ENCODE measurements at places on chromosomes 3 and 15.

GRCh38 chr3:178084938-178085816, 451.1 kb upstream of the KCNMB2 start:
- DNase-seq: peak; percentile 64

DNA sequence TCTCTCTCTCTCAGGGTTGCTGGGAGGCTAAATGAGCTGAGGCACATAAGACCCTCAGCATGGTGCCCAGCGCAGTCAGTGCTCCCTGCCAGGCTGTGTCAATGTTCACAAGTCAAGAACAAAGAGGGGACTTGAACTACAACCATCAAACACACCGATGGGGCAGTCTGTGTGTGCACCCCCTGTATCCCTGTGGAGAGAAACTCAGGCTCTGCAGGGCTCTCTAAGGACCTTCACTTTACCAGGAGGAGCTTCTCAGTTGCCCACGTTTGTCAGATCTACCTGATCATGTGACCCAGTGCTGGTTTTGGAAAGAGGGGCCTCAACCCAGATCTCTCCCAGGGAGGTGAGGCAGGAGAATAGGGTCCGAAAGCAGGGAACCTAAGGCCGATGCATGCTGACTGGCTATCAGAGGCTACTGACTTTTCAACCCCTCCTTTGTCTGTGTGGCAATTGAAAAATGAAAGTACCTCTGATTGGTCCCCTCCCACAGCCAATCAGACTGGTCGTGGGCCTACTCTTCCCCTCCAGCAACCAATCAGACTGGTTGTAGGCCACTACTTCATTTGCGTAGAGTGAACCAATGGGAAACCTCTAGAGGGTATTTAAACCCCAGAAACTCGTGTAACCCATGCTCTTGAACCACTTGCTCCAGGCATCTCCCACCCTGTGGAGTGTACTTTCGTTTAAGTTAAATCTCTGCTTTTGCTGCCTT, 34.0 kb downstream of the RHCG start:
- DNase-seq: peak; percentile 24

DNA sequence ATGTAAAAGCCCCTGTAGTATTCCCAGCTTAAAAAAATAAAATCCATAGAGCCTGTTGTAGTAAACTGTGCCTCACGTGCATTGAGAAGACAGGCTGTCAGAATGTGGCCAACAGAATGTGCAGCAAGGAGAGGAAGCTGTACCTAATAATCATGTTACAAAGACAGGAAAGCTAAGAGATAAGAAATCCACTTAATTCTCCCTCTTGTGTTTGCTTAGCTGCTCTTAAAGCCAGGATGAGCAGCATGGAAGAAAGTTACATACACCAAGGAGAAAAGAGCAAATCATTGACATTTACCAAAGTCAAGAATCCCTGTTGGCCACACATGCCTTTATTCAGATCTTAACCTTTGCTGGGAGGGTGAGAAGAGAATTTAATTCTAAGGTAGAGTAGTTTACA, 85.9 kb downstream of the TNIK start:
- DNase-seq: no peak

DNA sequence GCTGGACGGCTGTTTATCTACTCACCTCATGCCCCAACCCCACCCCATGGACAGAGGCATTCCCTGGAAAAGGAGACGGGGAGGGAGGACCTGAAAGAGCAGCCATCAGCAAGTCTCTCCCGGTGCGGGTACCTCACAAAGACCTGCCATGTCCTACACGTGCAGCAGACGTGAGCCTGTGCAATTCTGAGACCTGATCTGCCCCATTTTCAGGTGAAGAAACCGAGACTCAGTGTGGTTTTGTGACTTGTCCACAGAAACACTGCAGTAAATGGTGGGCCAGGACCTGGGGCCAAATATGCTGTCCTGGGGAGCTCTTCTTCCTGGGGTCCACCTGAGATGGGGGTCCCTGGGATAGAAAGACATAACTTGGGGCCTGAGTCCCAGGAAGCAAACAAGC, 137.0 kb upstream of the LINGO1 start:
- no peak for DNase-seq

- DNase-seq: no peak
These were observed 306.7 kb downstream of the LRTM1 start for GRCh38 chr3:54621184-54621583.

DNA sequence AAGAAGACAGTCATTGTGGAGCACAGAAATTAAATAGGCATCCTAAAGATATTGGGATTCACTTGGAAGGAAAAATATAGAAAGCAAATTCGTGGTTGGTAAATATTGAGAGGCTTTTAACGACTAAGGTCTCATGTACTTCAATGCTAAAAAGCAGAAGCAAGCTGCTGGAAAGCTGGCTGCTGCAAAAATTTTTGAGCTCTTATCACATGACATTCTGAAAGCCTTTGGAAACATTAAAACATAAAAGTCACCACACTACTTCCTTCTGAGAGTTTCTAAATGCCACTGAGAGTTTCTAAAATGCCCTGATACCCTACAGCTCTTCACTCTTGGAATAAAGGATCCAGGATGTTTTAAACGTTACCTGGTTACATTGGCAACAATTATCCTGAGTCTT, 39.0 kb upstream of the CBLB start:
- DNase-seq: peak; percentile 44

GRCh38 chr3:143832433-143832832, 15.8 kb downstream of the SLC9A9 start:
- peak; percentile 34 for DNase-seq

GRCh38 chr3:127456471-127457093, 134.0 kb downstream of the TPRA1 start:
- DNase-seq: peak; percentile 58

DNA sequence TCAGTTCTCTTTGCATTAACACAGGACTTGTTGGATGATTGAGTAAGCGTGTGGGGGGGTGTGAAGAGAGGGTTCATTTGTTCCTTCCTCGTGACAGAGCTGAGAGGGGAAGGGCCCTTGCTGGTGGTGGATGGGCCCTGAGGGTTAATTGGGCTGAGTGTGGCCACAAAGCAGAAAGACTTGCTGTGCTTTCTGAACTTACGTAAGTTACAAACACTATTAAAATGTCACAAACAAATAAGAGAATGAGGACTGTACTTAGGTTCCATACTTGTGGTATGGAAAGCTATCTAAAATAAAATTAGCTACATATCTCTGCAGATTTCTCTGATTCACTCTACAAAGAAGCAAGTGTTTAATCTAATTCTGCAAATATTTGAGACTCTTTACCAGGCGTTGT, 231.3 kb downstream of the LPP start:
- no peak for DNase-seq

- DNase-seq: no peak
These were observed 33.6 kb downstream of the PARP14 start for GRCh38 chr3:122714273-122714672.

DNA sequence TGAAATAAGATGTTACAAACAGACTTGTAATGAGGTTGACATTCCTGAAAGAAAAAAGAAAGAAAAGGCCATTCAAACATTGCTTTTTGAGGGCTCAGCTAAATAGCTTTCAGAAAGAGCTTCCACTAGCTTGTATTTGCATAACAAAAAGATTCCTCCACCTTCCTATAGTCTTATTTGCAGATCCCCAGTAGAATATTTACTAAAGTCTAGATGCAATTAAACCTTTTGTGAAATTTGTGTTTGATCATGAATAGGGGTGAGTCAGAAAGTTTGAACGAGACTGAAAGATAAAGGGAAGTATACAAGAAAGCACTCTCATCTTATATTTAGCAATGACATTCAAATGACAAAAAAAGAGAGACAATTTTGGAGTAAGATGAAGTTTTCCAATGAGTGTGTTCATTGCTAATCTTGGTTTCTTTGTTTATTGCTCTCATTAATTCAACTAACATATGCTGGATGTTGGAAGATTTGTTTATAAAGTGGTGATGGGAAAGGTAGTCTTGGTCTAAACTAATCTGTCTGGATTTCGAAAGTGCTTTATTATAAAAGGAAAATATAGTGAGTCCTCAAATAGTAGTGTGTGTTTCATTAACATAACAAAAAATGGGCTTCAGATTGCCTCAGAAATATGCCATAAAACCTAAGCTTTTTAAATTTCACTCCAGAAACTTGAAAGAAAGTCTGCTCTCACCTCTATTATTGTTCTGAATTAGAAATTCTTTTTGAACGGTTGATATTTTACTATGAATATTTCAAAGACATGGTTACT, 9.1 kb upstream of the CADPS start:
- no peak for DNase-seq

- no peak for DNase-seq
These were observed 23.3 kb upstream of the CEMIP start for GRCh38 chr15:80755885-80756284.

GRCh38 chr15:60091157-60091556, 87.0 kb downstream of the FOXB1 start:
- DNase-seq: peak; percentile 97

DNA sequence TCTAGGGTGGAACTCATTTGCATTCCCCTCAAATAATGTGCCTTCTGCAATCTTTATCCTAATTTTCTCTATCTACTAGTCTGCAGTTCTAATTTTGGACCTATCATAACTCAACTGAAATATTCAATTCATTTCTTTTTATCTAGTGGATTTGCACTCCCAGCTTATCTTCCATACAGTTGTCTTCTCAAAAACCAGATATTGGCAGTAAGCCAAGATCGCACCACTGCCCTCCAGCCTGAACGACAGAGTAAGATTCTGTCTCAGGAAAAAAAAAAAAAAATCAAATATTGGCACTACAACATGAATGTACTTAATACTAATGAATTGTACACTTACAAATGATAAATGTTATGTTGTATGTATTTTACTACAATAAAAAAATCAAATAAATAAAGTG, 18.0 kb upstream of the CHMP2B start:
- DNase-seq: no peak

- no peak for DNase-seq
These were observed 447.4 kb downstream of the GABRB3 start for GRCh38 chr15:26325495-26325894.
